ENCODE measurements at places on chromosomes 3 and 15.

DNA sequence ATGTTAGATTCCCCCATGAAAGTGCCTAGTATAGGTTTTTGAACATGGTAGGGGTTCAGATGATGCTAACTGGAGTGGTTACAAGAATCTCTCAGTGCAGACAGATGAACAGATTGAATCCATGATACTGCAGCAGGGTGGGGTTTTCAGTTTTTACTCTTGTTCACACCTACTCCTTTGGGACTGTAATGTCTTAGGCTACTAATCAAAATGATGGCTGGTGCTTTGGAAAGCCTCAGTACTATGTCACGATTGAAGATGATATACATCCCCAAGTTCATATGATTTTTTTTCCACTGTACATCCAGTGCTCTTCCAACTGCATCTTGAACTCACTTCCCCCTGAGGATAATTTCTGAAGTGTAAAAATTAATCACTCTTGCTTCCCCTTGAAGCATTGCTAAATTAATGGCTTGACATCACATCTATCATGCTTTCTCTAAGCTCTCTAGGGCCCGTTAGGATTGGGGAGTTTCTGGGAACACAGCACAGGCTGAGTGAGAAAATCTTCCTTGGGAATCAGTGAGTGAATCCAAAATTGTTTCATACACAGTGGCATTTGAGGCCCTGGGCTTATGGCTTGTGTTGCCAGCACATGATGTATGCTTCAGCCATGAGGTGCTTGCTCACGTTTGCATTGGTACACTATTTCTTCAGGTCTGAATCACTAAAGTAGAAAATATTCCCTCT lies 115.0 kb upstream of the TPRG1 start:
- no peak for DNase-seq

GRCh38 chr15:48066456-48066855 lies 54.3 kb upstream of the SLC24A5 start:
- DNase-seq: peak; percentile 28

DNA sequence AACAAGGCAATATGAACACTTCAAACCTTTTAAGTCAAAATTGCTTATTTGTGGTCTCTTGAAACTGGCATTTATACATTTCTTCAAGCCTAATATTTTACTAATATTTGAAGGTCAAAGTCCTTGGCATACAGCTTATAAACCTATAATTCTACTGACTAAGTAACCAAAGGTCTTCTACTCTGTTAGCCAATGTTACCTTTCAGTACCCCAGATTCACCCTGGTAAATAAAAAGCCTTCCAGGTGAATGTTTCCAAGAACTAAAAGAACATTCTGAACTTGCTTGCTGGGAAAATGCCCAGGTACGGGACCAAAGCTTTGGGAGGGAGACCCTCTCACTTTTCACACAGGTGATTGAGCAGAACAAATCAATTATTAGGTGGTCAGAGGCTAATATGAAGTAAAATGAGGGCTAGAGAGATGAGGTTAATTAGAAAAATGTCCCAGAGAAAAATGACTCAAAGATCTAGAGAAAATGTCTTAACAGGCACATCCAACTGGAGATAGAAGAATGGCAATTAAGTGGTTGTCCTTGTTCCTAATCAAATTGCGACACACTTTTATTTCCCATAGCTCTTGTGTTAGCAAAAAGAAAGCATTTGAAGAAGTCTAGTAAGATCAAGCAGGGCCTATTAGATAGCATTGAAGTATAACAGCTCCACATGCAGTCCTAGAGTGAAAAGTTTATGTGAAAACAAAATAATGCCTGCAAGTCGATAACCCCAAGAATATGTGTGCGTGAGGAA lies 232.0 kb downstream of the FOXP1 start:
- no peak for DNase-seq

GRCh38 chr3:125478326-125478725 lies 41.7 kb downstream of the SNX4 start:
- DNase-seq: no peak

DNA sequence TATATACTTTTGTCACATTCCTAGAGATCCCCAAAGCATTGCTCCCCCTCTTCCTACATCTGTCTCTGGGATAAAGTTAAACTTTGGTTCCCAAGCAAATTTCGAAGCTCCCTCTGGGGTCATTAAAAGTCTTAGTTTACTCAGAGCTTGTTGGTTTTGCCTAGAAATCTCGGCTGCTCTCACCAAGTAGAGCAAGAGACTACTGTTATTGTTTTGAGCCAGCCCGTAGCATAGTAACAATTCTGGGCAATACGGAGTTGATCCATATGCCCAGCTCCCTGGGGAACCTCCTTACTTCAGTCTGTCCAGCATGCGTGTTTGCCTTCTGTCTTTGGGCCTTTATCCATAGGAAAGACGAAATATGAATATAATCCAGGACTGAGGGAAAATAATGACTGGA lies 10.0 kb upstream of the P3H2 start:
- no peak for DNase-seq

DNA sequence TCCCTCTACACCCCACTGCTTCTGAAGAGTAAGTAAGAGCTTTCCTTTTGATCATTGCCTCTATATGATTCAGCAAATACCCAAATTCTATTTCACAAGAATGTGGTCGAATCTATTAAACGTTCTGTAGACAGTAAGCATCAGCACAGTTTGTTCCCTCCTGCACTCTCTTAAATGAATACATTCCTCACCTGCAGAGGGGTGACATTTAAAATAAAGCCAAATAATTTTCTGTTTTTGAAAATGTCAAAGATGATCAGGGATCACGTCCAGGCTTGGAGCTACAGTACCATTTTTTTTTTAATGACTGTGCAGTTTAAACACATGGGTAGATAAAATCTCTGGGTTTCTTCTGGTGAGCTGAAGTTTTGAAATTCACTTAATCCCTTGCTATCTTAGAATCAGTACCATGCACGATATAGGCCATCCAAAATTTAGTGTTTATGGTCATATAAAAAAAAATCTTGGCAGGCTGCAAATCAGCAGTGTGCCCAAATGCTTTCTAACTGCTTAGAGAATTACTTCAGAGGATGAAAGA lies 12.8 kb downstream of the PYDC2 start:
- no peak for DNase-seq

DNA sequence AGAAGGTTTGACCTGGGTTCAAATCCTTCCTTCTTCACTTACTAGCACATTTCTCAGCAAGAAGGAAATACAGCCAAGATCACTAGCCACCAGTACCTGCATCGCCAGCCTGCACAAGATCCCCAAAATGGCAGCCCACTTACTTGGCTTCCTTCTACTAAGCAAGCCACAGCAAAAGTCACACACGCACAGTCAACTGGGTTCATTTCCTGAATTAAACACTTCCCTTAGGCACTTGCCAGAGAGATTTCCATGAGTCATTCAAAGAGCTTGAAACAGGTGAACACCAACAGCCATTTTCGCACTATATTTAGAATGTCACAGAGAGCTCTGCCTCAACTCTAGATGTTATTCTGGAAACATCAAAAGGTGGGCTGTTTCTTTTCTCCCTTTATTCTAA lies 42.6 kb downstream of the MGLL start:
- no peak for DNase-seq

DNA sequence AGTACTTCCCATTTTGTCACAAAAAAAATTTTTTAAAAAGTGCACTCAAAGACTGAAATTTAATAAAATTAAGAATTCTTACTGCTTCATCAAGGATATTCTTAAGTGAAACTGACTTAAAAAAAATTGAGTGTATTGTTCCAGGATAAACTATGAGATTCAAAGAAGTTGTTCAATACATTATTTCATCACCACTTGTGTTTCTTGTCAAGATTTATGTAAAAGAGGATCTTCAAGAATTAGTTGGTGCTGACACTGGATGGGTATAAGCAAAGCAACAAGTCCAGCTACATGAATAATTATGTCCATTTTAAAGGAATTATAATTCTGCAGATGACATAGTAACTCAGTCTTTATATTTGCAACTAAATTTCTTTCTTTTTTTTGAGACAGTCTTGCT lies 4.3 kb upstream of the AP4E1 start:
- no peak for DNase-seq

DNA sequence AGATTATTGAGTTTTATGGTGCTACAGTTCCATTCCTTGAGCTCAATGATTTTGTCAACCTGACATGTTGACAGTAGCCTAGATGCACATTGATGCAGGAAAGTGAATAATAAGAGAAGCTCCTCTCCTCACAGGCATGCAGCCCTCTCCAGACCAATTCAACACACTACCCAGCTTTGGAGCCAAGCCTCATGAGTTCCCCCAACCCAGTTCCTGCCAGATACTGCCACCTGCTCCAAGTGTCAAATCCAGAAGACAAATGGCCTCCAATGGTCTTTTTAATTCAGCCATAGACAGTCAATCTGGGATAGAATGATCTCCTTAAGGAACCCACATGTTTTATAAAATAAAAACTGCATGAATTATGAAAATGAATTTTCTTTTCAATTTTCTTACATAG lies 83.7 kb upstream of the ARHGEF3 start:
- DNase-seq: no peak

- DNase-seq: no peak
These were observed 102.5 kb downstream of the RPLP1 start for GRCh38 chr15:69555080-69555479.

DNA sequence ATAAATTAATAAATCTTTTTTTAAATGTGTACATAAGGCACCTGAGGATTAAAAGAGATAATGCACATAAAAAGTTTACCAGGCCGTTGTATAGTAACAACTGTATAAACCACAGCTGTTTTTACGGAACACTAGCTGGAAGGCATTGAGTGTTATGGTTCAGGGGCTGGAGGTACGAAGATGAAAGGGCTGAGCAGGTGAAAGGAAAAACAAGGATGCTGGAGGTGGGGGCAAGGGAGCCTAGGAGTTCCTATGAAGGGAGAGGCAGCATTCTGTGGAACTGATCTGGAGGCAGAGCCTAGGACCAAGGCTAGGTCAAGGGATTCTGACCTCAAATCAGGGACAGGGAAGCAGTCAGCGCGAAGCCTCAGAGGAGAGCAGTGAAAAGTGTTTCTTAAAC lies 8.0 kb downstream of the SEMA5B start:
- DNase-seq: no peak

- no peak for DNase-seq
These were observed 38.4 kb upstream of the TRAK1 start for GRCh38 chr3:42052484-42053351.

- no peak for DNase-seq
These were observed 174.4 kb upstream of the THBS1 start for GRCh38 chr15:39406485-39406884.

GRCh38 chr15:78630886-78631633 lies 9.9 kb downstream of the CHRNB4 start:
- DNase-seq: no peak

DNA sequence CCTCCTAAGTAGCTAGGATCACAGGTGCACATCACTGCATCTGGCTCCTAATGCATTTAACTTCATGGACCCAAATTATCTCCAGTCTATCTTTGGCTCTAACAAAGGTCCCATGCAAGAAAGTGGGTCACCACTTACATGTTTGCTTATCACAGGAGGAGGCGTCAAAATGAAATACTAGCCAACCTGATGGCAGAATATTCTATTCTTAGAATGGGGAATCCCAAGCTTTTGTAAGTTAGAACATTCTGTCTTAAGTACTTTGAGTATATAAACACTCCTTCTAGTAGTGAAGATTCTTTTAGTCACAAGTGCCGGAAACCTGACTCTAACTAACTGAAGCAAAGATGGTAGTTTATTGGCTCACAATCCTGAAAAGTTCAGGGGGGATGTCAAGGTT lies 72.0 kb upstream of the ADAMTS9 start:
- DNase-seq: no peak

GRCh38 chr3:186526256-186526606 lies 17.9 kb downstream of the CRYGS start:
- no peak for DNase-seq

- DNase-seq: no peak
These were observed 126.8 kb upstream of the GOLGA6L4 start for GRCh38 chr15:84108728-84109127.

GRCh38 chr15:65210770-65211481 lies at the start of gene CILP:
Gene CILP, minus strand, starts transcription at chr15:65211473. Its CDS starts 1,718 bp downstream, at chr15:65209755.
- no peak for DNase-seq

GRCh38 chr3:66080167-66080566 lies 41.4 kb upstream of the MAGI1 start:
- no peak for DNase-seq

DNA sequence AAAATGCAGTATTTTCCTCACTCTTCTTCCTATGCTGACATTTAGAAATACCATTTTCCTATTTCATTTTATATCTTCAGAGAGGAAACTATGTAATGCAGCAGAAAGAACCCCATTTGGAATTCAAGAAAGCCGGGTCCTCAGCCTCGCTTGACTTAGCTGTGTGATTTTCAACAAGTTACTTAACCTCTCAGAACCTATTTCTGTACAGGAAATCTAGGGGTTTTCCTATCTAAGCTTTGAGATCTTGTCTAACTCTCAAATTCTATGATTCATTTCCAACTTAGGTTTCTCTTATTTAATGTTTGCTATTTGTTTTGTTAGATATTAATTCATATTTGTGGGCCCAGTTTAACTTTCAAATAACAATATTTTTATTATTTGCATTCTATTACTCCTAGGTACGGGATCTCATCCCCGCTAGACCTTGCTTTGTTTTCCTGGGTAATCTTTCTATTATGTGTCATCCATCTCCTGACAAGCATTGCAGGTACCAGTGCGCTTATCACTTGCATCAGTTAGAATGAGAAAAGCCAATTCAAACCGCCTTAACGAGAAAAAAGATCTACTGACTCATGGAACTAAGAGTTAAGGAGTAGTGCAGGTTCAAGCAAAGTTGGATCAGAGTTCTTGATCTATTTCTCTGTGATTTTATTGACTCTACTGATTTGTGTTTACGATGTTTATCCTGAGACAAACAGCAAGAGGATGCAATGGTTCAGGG lies 70.6 kb upstream of the BHLHE40 start:
- DNase-seq: no peak

DNA sequence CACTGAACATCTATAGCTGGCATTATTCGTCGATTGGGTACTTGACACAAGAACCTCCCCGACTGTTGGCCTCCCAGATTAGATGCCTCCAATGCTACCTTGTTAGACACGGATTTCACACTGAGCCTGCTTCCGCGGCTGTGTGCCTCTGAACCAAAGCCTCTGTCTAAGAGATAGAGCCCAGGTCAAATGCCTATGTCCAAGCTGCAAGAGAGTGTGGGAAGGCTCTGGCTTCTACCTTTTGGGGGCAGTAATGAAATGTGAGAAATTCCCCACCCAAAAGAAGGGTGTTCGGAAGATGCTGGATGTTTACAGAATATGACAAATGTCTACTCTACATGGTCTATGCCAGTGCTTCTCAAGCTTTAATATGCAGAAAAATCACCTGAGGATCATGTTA lies 2.0 kb upstream of the RPUSD2 start:
- DNase-seq: no peak

DNA sequence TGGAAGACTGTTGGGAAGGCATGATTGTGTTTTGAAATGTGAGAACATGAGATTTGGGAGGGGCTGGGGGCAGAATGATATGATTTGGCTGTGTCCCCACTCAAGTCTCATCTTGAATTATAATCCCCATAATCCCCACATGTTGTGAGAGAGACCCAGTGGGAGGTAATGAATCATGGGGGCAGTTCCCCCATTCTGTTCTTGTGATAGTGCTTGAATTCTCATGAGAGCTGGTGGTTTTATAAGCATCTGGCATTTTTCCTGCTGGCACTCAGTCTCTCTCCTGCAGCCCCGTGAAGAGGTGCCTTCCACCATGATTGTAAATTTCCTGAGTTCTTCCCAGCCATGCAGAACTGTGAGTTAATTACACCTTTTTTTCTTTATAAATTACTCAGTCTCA lies 430.5 kb downstream of the OTOL1 start:
- no peak for DNase-seq
